ENCODE measurements at places on chromosomes 13 and 19.
A peak's percentile ranks its signal among the peaks of the same experiment; 100 is the strongest.

GRCh38 chr19:18021121-18021755 is 13.3 kb downstream of the ARRDC2 start:
- DNase-seq, result peak; percentile 49

- DNase-seq, result no peak
These were observed 10.7 kb downstream of the SIRT6 start for GRCh38 chr19:4171676-4172075.

- DNase-seq, result no peak
These were observed 113.7 kb downstream of the OLFM4 start for GRCh38 chr13:53142306-53142705.

GRCh38 chr19:10395917-10396316 is 7.4 kb downstream of the CDC37 start:
- no peak for DNase-seq

GRCh38 chr19:31955061-31955460 is 390.3 kb upstream of the ZNF507 start:
- DNase-seq, result no peak

- no peak for DNase-seq
These were observed 8.1 kb upstream of the PTBP1 start for GRCh38 chr19:788983-789700.

DNA sequence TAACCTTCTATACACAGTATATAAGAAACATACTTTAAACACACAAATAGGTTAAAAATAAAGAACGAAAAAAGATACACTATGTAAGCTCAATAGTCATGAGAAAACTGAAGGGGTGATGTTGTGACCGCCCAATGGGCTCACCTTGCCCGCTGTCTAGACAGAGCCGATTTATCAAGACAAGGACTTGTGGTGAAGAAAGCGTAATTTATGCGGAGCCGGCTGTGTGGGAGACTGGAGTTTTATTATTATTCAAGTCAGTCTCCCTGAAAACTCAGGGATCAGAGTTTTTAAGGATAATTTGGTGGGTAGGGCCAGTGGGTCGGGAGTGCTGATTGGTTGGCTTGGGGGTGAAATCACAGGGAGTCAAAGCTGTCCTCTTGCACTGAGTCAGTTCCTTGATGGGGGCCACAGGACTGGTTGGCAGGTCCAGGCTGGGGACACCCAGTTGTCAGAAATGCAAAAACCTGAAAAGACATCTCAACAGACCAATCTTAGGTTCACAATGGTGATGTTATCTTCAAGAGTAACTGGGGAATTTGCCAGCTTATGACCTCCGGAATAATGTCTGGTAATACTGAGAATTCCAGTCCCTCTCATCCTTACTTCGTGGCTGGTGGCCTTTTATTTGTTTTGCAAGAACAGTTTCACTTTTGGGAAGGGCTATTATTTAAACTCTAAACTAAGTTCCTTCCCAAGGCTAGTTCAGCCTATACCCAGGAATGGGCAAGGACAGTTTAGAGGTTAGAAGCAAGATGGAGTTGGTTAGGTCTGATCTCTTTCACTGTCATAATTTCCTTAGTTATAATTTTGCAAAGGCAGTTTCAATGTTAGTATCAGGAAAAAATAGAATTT is 96.6 kb downstream of the UBL3 start:
- DNase-seq, result no peak

DNA sequence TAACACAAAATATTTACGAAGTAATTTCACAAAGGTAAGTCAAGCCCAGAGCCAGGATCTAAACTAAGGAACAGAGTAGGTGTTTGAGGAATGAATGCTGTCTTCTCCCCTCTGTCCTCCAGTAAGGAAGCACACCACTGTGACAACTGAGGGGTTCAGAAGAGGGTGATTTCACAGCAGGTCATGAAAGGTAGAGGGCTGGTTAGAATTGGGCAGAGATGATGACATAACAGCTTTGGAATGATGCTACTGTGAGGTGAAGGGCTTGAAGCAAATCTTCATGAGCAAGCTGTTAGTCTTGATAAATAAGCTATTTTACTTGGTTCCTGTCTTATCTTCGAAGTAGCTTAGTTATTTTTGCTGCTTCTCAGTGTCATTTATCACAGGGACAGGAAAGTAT is 498.6 kb downstream of the FGF9 start:
- DNase-seq, result no peak

- DNase-seq, result no peak
These were observed 47.0 kb downstream of the RUBCNL start for GRCh38 chr13:46340011-46340410.

- no peak for DNase-seq
These were observed 77.4 kb upstream of the LRCH1 start for GRCh38 chr13:46475541-46475991.

DNA sequence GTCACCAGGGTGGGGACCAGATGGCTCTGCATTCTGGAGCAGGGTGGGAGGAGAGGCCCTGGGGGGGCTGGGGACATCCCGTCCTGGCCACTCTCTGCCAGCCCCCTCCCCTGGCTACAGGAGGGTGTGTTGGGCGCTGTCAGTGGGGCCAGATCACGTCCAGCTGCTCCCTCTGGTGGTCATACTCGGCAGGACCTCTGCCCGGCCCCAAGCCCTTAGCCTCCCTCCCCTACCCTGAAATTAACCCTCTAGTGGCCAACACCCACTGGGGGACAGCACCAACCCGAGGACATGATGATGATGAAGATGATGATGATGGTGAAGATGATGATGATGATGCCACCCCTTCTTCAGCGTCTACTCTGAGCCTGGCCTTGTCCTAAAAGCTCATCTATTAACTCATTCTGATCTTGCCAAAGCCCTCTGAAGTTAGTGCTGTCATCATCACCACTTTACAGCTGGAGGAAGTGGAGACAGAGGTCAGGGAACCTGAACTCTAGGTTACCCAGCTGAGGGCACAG is 590 bp upstream of the LGI4 start:
- no peak for DNase-seq

- no peak for DNase-seq
These were observed 88.8 kb downstream of the TNFRSF19 start for GRCh38 chr13:23658929-23659541.

GRCh38 chr19:6276447-6276846 is 3.3 kb downstream of the MLLT1 start:
- no peak for DNase-seq

- no peak for DNase-seq
These were observed 113.2 kb downstream of the TM9SF2 start for GRCh38 chr13:99614465-99614885.

DNA sequence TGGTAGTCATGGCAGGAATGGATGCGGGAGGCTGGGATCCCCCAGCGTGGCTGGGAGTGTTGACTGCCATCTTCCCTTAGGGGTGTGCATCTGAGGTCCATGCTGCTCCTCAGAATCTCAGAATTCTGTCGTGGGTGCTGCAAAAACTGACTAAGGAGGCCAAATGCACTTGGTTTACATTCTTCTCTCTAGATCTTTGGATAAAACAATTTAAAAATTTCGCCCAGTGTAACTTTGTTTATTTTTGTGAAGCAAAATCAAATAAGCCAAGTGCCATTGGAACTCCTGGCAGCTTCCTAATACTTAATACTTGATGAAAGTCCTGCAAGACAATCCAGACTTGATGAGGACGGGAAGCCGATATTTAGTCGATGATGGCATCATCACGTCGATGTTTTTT is 27.8 kb upstream of the TM9SF2 start:
- DNase-seq, result no peak

DNA sequence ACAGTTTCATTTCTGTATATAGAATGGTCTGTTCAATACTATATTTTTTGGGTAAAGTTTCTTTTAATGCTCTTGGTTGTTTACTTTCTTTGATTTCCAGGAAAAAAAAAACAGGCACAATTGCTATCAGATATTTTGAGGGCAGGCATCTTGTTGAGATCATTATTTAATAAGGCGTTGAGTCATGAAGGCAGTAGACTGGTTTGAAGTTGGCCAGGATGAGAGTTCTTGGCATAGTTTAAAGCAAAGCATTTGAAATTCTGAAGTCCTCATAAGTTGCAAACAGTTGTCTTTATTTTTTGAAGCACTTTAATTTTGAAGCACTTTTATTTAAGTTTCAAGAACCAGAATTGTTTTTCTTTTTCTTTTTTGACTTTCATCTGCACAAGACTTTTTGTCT is 2.6 kb upstream of the ZNF175 start:
- DNase-seq, result no peak

GRCh38 chr13:45441633-45442032 is 23.1 kb upstream of the COG3 start:
- no peak for DNase-seq

GRCh38 chr13:70339738-70340137 is 231.5 kb upstream of the KLHL1 start:
- DNase-seq, result no peak

GRCh38 chr13:31380715-31381114 is 180.9 kb downstream of the B3GLCT start:
- no peak for DNase-seq

DNA sequence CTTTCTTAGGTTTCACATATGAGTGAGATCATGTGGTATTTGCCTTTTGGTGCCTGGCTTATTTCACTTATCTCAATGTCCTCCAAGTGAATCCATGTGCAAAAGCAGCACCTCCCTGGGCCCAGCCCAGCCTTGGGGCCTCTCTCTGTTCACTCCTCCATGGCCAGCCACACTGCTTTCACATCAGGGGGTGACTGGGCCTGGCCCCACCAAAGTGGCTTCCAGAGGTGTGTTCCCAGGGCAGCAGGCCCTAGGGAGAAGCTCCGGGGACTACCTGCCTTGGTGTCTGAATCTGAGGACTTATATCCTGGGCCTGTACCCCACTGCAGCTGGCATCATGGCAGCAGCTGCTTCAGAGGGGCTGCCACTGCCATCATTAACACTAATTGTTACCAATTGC is 829.9 kb upstream of the SLITRK5 start:
- no peak for DNase-seq

DNA sequence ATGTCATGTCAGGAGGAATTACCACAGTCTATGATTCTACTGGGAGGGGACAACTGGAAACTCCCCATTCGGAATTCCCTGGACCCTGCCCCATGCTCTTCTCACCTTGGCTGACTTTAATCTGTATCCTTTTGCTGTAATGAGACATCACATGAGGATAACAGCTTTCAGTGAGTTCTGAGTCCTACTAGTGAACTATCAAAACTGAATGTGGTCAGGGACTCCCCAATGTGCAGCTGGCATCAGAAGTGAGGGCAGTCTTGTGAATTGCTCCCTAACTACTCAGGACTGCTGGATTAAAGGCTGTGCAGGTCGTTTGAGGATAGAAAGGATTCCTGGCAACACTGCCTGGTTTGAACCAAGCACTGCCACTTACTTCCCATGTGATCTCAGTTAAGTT is 15.2 kb downstream of the SIGLEC7 start:
- DNase-seq, result no peak

DNA sequence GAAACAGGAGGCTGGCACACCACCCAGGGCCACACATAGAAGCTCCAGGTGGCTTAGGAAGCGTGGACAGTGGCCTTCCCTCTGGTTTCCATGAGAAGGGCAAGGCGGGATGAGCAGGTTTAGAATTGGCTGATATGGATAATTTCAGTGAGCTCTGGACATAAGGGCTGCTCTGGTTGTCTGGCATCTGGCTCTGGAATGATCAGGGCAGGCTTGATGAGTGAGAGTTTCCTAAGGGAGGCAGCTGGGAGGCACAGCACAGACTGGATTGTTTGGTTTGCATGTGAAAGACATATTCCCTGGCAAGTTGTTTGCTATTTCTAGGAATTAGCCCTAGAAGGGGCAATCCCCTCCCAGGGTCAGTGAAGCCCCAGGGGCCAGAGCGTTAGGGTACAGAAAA is 129.5 kb downstream of the ATP8A2 start:
- DNase-seq, result no peak

GRCh38 chr13:66994517-66995202 is 235.5 kb downstream of the PCDH9 start:
- no peak for DNase-seq

GRCh38 chr19:14118165-14119051 is 846 bp upstream of the PRKACA start:
- peak; percentile 85 for DNase-seq

DNA sequence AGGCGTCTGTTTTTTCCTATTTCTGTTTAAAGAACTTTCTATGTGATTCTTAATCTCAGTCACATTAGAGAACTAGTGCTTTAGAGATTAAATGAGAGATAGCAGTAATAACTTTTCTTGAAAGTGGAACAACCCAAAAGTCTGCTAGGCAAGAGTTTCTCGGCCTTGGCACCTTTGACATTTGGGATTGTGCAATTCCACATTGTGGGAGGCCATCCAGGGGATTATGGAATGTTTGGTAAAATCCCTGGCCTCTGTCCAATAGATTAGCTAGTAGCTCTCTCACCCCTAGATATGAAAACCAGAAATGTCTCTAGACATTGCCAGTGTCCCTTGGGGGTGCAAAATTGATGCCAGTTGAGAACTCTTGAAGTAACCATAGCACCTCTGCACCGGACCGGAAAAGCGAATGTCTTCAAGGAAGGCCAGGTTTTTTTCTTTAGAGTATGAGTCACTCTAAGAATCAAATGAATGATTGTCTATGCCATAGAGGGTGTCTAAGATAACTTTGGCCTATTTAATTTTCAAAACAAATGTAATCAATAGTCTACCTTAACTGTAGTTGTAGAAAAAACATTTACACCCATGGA is 45.0 kb upstream of the IL17D start:
- no peak for DNase-seq

DNA sequence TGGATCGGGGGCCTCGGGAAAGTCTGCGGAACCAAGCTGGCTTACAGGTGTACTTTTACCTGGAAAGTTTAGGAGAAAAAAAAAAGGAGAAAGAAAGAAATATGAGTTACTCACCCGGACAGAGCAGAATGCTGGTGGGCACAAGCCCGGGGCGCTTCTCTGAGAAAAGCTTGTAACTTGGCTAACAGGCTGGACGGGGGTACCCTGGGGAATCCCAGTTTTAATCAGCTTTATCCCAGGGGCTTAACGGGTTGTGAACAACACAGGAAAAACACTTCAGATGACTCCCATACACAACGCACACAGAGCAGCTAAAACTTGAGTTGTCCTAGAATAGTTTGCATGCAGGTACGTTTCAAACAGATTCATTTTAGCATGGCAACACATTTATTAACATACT is 37.3 kb downstream of the KLF2 start:
- no peak for DNase-seq

DNA sequence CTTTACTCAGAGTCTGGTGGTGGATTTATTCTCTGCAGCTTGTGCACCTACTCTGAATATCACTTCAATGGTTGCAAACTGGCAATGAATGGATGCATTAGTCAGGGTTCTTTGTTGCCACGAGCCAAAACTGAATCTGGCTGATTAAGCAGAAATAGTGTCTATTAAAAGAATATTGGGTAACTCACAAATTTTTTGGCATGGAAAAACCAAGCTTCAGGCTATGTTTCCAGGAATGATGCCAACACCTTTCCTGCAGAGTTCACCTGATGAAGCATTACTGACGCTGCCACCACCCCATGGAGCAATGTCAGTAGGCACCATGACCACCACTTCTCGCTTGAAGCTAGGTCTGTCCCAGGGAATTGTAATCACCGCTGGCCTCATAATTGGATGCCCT is 597.8 kb upstream of the SLC10A2 start:
- no peak for DNase-seq

- DNase-seq, result no peak
These were observed 221.5 kb downstream of the TEX29 start for GRCh38 chr13:111541752-111542529.
